Tibial nerve (tissue), 4 donors: ENCODE measurements at places on chromosomes 1 and 21. TPM values are rescaled to one million over a fixed set of nuclear protein-coding genes. Genes with fewer than 3 reads are reported as not detected.

Gene ELF3
- total RNA-seq = 1.2 TPM

Gene KRTAP11-1
- not detected for total RNA-seq

Gene BEND5
- 4.7 TPM for total RNA-seq

Gene AGL
- total RNA-seq = 13.2 TPM

Gene ACTA1
- 0.39 TPM for total RNA-seq

Gene SMCP
- total RNA-seq = not detected

Gene OR2M7
- not detected for total RNA-seq

Gene PLA2G2C
- not detected for total RNA-seq

Gene ZNF695
- not detected for total RNA-seq

Gene NPPB
- total RNA-seq = not detected

Gene RWDD3
- total RNA-seq = 15.3 TPM

Gene FYB2
- not detected for total RNA-seq

Gene LMX1A
- total RNA-seq = not detected

Gene FLG2
- not detected for total RNA-seq

Gene LENEP
- not detected for total RNA-seq

Gene EDN2
- total RNA-seq = 0.78 TPM

Gene COL24A1
- total RNA-seq = 1.0 TPM

Gene SLC9A1
- 5.9 TPM for total RNA-seq

Gene ANXA9
- total RNA-seq = 2.1 TPM

Gene SH2D5
- not detected for total RNA-seq

Gene PHLDA3
- 243 TPM for total RNA-seq

Gene TSTD1
- total RNA-seq = 15.7 TPM

Gene CGN
- 4.9 TPM for total RNA-seq
